ENCODE measurements at places on chromosomes 3 and 15.

DNA sequence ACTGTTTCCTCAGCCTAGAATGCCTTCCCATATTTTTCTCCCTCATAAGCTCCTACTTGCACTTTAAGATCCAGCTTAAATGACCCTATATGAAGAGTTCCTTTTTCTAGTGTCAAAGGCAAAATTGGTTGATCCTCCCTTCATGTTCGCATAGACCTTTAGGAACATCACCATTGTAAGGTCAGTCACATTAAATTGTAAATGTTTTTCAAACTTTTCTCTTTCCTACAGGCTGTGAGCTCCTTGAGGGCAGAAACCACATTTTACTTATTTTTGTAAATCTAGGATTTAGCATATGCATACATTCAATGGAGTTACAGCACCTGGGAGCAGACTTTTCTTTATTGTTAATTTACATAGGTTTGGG, 813 bp downstream of the SMCO1 start:
- DNase-seq: no peak

DNA sequence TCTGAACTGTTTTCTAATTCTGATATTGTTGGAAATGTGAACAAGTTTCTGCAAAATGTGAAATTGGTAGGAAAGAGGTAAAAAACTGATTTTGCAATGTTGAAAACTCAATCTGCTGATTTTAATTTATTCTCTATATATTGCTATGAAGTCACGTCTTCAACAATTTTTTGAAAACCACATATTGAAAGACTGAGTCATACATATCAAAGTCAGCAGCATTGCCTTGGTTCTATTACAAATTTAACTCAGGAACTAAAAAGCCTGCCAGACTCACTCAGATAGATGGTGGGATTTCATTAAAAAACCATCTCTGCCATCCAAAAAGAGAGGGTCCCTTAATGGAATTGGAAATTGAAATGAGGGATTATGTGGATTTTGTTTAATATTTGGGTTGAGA, 351.4 kb downstream of the CNTN3 start:
- DNase-seq: no peak

DNA sequence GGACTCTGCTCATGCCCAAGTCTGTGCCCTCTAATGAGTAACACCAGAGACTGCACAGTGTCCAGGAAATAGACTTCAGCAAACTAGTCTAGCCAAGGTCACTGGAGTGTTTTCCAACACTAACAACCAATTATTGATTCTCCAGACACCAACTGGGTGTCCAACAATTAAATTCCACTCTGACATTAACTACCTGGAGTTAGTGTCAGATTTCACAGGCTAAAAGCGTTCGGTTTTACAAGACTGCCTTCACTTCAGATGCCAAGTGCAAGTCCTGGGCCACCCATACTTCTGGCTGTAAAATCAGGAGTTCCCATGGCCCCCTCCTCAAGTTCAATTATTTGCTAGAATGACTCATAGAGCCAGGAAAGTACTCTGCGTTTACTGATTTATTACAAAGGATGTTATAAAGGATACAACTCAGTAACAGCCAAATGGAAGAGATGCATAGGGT, 20.8 kb upstream of the CFAP161 start:
- DNase-seq: no peak

DNA sequence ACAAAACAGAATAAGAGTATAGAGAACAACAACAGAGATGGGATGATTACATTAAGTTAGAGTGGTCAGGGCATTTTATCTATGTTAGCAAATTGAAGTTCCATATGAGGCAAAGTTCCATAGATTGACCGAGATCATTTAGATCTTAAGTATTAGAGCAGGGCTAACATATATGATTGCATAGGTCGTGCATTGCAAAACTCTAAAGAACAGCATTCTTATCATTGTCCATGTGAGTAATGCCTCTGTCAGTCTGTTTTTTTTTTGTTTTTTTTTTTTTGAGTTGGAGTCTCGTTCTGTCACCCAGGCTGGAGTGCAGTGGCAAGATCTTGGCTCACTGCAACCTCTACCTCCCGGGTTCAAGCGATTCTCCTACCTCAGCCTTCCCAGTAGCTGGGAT, 341.7 kb upstream of the KCNH8 start:
- no peak for DNase-seq

DNA sequence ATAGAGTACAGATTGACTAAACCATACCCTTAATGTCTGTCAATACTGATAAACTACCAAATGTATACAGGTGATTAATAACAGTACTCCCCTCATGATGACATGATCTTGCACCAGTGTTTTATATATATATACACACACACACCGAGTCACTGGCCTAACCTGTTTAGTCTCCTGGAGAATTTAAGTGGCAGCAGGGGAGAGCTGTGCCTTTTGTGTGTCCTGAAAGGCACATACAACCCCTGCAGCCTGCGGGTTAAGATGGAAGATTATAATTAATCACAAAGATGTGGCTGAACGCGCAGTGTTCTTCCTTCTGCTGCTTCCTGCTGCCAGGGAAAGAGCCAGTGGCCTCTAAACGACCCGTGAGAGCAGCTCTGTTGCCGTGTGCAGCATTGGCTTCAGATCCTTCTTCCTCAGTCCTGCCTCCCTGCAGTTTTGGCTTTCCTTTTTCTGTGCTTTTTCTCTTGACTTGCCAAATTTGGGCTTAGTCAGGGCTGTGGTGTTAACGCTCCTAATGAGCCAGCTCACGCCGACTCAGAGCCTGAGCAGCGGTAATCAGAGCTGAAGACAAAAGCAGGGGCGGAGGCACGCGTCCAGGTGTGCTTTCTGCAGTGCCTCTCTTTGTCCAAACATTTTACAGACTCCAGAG, 42.5 kb upstream of the UBE3A start:
- DNase-seq: peak; percentile 43
